Fibroblast of lung (primary cell): ENCODE measurements at places on chromosomes 11 and 22.

- peak; percentile 12 for DNase-seq
These were observed 1.0 kb downstream of the CUL5 start for GRCh38 chr11:108009497-108010370.

DNA sequence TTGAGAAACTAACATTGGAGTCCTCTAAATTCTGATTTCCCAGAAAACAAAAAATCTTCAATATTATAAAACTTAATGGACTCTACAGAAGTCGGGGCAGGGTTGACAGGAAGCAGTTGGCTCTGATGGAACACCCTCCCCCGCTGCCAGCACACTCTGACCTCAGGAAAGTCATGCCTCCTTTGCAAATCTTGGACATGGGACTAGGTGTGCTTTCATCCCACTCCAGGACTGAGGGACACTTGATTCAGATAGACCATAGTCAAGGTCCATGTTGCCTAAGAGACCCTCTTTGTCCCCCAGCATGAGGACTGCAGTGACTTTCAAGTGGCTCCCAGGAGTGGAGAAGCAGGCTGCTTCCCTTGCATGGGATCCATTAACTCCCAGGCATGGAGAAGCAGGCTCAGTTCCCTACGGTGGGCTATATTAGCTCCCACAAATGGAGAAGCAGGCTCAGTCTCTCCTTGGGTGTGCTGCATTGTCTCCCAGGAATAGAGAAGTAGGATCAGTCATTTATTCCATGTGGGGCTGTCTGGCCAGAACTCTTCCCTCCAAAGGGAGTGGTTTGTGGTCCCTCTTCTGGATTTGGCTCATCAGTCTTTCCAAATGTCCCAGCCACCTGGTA, 38.3 kb downstream of the C22orf31 start:
- DNase-seq = no peak

GRCh38 chr11:16933291-16933690, 80.9 kb downstream of the PLEKHA7 start:
- no peak for DNase-seq

- DNase-seq = no peak
These were observed 529.6 kb downstream of the NTM start for GRCh38 chr11:131899950-131900580.

DNA sequence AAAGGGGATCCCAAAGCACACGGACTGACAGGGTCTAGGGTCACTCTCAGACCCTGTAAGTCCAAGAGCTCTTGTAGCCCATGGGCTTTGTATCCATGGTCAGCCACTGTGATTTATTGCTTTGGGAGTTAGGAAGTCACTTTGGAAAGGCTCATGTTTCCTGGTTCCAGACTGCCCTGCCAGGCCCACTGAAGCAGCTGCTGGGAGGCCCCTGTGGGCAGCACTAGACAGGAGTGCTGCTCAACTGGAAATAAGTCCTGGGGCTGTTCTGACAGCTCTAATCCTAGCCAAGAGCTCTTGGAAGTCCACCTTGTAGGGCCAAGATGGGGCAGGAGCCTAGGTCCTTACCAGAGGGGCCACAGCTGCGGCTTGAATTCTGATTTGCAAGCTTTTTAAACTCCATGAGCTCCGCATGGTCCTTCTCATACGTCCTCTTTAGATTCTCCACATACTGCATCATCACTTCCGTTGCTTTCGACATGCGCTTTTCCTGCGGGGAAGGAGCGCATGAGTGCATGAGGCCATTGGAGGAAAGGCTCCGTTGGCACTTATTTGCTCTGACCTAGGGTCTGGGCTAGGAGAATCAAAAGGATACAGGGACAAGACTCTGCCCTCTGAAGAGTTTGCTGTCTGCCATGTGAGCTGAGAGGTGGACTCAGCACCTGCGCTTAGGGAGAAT, 32.2 kb upstream of the LYVE1 start:
- DNase-seq = no peak
